ENCODE measurements at places on chromosomes 11 and 22.

GRCh38 chr22:46696229-46696518 is 41.9 kb downstream of the CERK start:
- DNase-seq, result no peak

DNA sequence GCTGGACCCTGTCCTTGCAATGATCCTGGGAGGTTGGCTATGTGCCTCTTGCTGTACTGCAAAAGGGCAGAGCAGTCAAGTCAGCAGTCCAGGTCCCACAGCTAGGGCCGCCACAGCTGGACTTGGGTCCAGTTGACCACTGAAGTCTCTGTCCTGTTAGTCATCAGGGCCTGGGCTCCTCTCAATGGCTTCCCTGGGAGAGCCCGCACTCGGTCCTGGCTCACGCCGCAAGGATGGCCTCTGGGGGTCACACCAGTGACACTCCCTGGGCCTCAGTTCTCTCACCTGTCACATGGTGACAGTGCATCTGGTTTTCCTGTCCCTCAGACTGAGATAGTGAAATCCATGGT is 85.1 kb downstream of the NECTIN1 start:
- DNase-seq, result no peak

- peak; percentile 67 for DNase-seq
Measured at GRCh38 chr11:119106564-119107537, at the start of gene C2CD2L. C2CD2L (plus strand) TSS chr11:119107344; CDS start chr11:119107742, 398 bp downstream.

- DNase-seq, result no peak
Measured at GRCh38 chr11:635945-636510, 1.0 kb upstream of the DRD4 start.

DNA sequence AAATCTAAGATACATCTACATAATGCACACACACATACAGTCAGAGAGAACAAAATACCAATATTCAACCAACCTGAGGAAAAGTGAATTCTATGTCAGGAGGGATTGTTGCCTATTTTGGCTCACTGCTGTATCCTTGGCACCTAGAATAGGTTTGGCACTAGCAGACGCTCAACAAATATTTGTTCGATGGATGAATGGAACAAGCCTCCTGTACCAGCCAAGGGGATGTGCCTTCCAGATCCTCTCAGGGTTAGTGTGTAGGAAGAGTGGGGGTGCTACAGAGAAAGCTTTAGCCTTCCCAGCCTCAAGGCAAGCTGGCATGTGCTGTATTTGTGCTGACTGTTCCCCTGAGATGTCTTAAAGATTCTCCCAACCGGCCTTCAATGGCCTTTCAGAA is 23.3 kb upstream of the POU2AF1 start:
- DNase-seq, result no peak

- DNase-seq, result no peak
Measured at GRCh38 chr11:99565333-99565732, 544.6 kb downstream of the CNTN5 start.

DNA sequence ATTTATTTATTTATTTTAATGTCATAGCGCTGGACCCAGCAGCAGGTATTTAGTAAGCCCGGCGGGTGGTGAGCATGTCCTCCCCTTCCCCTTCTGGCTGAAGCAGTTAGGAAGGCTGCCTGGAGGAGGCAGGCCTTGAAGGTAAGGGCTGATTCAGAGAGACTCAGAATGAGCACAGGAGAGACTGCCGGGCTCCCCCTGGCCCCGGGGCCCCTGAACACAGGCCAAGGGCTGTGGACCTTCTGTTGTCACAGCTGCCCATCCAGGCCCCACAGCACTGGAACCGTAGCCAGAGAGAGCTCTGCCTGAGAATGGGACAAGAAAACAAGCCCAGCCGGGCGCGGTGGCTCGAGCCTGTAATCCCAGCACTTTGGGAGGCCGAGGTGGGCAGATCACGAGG is 52.8 kb downstream of the KCNJ4 start:
- DNase-seq, result no peak

- DNase-seq, result no peak
Measured at GRCh38 chr11:23755076-23755475, 741.8 kb upstream of the LUZP2 start.

GRCh38 chr11:76067099-76067498 is 139.2 kb downstream of the WNT11 start:
- DNase-seq, result no peak

DNA sequence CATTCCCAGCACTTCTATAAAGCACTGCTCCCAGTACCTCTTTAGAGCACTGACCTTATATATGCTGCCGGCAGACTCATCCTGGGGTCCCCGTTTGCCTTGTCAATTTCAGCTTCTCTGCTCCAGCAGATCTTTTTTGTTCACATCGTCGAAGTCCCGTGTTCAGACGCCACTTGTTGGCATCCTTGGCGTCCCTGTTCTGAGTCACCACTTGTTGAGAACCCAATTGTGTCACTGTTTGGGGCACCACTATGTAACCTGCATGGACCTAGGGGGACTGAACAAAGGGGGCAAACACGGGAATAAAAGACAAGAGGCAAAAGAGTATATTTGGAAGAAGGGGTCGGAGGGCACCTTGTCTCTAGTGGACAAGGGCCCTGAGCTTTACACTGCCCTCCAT is 25.5 kb downstream of the OR10A6 start:
- DNase-seq, result no peak

DNA sequence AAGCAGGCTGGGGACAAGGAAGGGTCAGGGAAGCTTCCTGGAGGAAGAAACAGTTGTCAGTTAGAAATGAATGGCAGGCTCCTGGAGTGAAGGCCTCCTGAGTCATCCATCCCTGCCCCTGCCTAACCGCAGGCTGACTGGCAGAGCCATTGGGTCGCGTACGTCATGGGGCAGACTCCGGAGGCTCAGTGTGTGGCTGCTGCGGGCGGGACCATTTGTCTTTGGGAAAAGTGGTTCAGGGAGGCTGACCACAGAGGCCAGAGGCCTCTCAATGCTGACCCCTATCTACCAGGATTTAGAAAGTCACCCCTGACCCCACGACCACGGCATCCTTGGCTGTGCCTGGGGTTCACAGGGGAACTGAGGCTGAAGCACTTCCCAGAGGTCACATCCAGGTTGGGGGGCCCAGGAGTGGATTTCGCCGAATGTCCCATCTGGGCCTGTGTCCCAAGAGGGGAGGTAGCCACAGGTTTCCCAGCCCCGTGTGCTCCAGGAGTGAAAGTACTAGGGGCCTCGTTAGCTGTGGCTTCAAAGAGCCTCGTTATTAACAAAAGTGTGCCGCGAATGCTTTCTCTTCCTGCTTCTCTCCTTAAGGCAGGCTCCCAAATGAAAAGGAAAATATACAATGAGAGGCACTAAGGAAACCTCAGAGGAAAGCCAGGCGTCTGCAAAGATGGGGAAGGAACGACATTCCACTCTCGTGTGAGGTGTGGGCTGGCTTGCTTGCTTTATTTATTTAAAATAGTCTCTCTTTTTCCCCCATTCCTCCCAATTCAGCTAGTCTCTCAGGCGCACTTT is 58.9 kb downstream of the FLRT1 start:
- no peak for DNase-seq

DNA sequence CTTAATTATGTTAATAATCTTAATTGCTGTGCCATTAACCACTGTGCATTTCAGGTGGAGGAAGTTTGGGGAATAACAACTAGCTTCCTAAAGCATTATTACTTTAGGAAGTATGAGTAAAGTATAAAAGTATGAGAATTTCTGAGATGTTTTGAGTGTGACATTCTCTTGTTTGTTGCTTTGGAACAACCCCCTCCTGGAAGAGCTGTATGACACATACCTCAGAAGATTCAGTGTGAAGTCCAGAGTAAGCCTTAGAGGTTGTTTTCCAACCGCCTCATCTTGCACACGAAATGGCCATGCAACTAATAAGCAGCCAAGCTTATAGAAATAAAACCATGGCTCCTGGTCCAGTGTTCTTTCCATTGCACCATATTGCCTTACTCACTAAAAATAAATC is 21.7 kb downstream of the CCDC81 start:
- DNase-seq, result no peak

DNA sequence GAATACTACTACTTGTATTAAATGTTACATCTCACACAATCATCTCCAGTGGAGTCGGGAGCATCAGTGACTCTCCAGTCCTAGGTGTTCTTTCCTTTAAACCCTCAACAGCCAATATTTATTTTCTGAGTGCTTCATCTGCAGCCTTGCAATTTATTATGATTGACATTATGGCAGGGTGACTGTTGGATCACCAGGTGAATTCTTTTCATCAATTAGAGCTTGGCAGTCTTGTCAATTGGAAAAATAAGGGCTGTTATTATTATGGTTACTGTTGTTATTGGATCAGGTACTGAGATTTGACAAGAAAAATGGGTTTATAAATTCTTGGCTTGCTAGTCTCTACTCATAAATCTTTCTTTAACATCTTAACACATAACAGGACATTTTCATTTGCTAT is 27.5 kb upstream of the HTATIP2 start:
- no peak for DNase-seq

DNA sequence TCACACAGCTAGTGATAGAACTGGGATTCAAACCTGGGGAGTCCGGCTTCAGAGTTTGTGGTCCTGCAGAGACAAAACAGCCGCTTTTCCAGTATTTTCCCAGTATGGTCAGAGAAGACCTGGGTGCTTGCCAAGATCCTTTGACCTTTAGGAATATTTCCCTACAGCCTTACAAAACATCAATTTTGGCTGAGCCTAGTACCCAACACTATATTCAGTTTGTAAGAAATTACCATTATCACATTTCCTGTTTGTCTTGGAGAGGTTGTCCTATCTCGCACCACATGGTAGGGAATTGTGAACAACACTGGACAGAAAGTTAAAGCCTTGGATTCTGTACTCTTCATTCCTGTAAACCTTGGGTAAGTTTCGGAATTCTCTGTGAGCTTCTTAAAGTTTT is 10.7 kb upstream of the NEU3 start:
- DNase-seq, result no peak

- DNase-seq, result no peak
Measured at GRCh38 chr11:123584186-123584585, 70.2 kb downstream of the SCN3B start.

DNA sequence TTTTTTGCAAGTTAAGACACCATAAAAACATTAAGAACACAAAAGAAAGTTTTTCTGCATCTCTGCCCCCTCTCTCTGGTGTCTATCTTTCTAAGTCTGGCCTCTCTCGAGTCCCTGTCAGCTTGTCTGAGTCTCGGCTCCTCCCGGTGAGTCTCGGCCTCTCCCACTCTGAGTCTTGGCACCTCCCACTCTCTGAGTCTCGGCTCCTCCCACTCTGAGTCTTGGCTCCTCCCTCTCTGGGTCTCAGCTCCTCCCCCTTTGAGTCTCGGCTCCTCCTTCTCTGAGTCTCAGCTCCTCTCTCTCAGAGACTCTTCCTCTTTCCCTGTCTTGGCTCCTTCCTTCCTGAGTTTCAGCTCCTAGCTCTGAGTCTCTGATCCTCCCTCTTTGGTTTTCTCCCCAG is 72.5 kb upstream of the AMPD3 start:
- DNase-seq, result no peak

DNA sequence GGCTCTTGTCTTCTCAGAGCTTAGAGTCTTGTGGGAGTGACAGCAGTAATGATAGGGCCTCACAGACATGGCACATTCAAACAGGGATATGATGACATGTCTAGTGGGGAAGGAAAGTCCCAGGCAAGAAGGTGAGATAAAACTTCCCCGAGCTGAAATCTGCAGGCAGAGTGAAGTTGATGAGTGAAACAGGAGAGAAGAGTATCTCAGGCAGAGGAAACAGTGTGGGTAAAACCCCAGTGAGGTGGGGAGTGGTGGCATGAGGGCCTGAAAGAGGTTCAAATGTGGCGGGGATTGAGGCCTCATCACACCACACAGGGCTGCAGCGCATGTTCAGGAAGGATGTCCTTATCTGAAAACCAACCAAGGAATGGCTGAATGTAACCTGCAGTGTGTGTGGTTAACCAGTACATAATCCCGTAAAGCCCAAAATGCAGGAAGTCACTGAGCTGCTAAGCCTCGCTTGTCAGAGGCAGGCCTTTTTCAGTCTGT is 153.8 kb upstream of the E2F8 start:
- no peak for DNase-seq

Data from stimulated activated CD4-positive, alpha-beta T cell treated with anti-CD3 and anti-CD28 coated beads, Interleukin-1b, Interleukin-23, amount 100 ng/mL, for 24 hours (primary cell).